Neural crest cell (in vitro differentiated cells): ENCODE measurements at places on chromosomes 7 and 10. TPM values are rescaled to one million over a fixed set of nuclear protein-coding genes. Genes with fewer than 3 reads are reported as not detected.

- no peak overlapping the region for H3K27ac ChIP-seq
- no peak overlapping the region for H3K4me3 ChIP-seq
- no peaks in the 10 kb centered on the region for H3K4me1 ChIP-seq
- H3K36me3 ChIP-seq, result no peaks in the 10 kb centered on the region
- no peak for DNase-seq
These were observed 46.1 kb upstream of the APBB1IP start for GRCh38 chr10:26391701-26392695.

DNA sequence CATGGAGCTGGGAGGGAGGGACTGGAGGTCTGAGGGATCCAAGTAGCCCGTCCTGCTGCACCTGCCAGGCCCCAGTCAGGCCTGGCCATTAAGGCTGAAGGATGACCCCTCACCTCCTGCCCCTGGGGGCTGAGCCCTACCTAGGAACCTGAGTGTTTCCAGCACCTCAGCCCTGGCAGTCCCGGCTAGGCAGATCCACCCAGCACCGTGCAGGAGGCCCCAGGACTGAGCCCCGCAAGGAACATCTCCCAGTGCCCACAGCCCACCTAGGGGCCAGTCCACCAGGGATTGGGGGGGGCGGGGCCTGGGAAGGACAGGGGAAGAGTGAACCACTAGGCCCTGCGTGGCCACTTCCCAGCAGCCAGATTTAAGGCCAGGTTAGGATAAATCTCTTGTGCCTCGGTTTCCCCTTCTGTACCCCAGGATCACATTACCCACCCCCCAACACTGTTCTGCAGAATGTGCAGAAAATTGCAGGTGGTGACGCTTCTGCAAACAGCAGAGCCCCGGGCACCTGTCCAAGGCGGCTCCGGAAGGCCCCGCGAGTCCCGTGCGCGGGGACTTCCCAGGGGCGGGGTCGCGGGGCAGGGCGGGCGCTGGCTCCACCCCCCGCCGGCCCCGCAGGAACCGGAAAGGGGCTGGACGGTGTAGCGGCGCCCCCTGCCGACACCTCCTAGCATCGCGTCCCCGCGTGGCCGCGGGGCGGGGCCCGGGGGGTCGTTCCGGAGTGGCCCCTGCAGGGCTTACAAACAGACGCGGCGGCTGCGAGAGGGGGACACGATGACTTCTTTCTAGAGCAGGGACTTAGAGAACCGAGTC lies 55.9 kb downstream of the PWWP2B start:
- H3K27ac ChIP-seq, result no peak overlapping the region
- H3K36me3 ChIP-seq, result no peaks in the 10 kb centered on the region
- peak; percentile 96 for DNase-seq
- H3K4me1 ChIP-seq, result peaks cover 4% of the 10 kb centered on the region
- no peak overlapping the region for H3K4me3 ChIP-seq

GRCh38 chr10:62699148-62699547 lies 105.4 kb upstream of the ADO start:
- peaks cover 21% of the 10 kb centered on the region for H3K36me3 ChIP-seq
- no peaks in the 10 kb centered on the region for H3K27me3 ChIP-seq
- H3K4me3 ChIP-seq, result no peak overlapping the region
- H3K27ac ChIP-seq, result no peak overlapping the region

GRCh38 chr7:24637706-24638105 lies 64.5 kb downstream of the PALS2 start:
- H3K27me3 ChIP-seq, result no peaks in the 10 kb centered on the region
- DNase-seq, result no peak
- peaks cover 22% of the 10 kb centered on the region for H3K36me3 ChIP-seq
- no peak overlapping the region for H3K27ac ChIP-seq

- no peak for DNase-seq
- H3K4me1 ChIP-seq, result no peaks in the 10 kb centered on the region
- no peaks in the 10 kb centered on the region for H3K27me3 ChIP-seq
- no peak overlapping the region for H3K4me3 ChIP-seq
These were observed 218.8 kb downstream of the IPMK start for GRCh38 chr10:58048936-58049335.

DNA sequence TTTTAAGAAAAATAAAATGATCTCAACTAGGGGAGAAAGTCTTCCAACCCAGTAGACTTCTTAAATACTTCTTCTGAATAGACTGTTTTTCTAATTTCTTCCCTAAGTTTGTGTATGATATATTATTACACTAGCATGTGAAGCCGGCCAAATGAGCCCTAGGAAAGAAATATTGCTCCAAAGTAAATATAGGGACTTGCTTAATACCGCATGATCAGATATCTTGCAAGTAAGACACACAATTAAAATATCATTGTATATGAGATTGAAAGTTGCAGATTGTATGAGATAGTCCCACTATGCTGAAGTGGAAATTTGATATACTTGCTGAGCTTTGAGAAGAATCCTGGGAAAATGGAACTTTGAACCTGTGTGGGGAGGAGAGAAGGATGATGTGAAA lies 225.7 kb downstream of the BAMBI start:
- H3K4me3 ChIP-seq, result no peak overlapping the region
- no peaks in the 10 kb centered on the region for H3K36me3 ChIP-seq
- DNase-seq, result no peak

DNA sequence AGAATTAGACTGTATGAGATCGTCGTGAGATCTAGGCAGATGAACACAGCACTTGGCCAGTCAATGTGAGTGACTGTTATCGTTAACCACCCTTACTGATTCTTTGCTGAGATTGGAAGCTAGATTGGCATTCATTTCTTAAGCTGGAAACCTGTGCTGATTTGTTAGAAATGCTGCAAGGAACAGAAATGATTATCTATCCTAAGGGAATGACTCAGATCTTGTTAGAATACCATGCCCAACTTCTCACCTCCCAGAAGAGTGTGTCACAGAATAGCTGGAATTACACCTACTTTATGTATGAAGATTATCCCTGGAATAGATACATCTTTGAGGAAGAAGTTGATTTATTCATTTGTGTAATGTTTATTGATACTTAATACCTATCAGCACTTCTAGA lies 275.2 kb downstream of the AUTS2 start:
- no peak for DNase-seq
- peaks cover 24% of the 10 kb centered on the region for H3K4me1 ChIP-seq
- H3K36me3 ChIP-seq, result no peaks in the 10 kb centered on the region
- H3K27me3 ChIP-seq, result no peaks in the 10 kb centered on the region
- no peak overlapping the region for H3K4me3 ChIP-seq

GRCh38 chr10:58544135-58544534 lies 31.5 kb downstream of the BICC1 start:
- DNase-seq, result no peak
- no peak overlapping the region for H3K4me3 ChIP-seq
- no peaks in the 10 kb centered on the region for H3K36me3 ChIP-seq
- H3K27ac ChIP-seq, result no peak overlapping the region
- H3K27me3 ChIP-seq, result no peaks in the 10 kb centered on the region

DNA sequence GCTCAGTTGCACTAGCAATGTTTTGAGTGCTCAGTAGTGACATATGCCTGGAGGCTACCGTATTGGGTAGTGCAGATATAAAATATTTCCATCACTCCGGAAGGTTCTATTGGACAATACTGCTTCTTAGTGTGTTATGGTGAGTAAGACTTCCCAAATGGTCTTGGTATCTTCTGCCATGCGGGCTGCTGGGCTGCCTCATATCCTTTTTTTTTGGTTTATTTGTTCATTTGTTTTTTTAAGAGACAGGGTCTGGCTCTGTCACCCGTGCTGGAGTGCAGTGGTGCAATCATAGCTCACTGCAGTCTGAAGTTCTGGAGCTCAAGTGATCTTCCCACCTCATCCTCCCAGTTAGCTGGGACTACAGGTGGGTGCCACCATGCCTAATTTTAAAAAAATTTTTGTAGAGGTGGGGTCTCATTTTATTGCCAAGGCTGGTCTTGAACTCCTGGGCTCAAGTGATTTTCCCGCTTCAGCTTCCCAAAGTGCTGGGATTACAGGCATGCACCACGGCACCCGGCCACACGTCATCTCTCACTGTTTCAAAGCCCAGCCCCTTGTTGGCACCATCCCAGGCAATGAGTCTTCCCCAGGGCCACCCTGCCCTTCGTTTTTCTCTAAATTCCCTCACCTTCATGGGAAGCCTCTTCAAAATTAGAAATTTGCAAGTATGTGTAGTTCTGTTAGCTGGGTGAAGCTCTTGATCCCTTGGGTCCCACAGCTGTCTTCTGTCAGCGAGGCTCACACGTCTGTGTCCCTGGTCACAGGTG lies 111.0 kb upstream of the KLF14 start:
- H3K27ac ChIP-seq, result no peak overlapping the region
- no peaks in the 10 kb centered on the region for H3K4me1 ChIP-seq
- no peaks in the 10 kb centered on the region for H3K36me3 ChIP-seq
- H3K4me3 ChIP-seq, result no peak overlapping the region
- H3K27me3 ChIP-seq, result peaks cover 5% of the 10 kb centered on the region
- DNase-seq, result no peak

DNA sequence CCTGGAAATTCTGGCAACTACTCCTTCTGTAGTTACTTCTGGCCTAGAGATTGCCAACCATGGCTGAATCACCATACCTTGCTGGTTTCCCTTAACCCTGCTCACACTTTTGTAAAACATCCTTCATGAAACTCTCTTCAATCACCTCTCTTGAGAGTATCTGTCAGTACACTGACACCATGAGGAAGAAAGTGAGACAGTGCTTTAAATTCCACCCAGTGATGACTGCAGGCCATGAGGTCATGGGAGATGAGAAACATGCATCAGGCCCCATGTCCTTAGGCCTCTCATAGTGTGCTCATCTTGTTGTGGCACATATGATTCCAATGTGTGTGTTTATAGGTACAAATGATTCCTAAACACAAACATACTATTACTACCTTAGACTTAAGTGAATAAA lies 24.6 kb upstream of the NAMPT start:
- no peak overlapping the region for H3K27ac ChIP-seq
- H3K27me3 ChIP-seq, result no peaks in the 10 kb centered on the region
- no peak for DNase-seq
- H3K36me3 ChIP-seq, result no peaks in the 10 kb centered on the region
- H3K4me1 ChIP-seq, result peaks cover 5% of the 10 kb centered on the region

- no peak overlapping the region for H3K27ac ChIP-seq
- no peak overlapping the region for H3K4me3 ChIP-seq
- H3K36me3 ChIP-seq, result no peaks in the 10 kb centered on the region
- H3K4me1 ChIP-seq, result no peaks in the 10 kb centered on the region
These were observed 38.8 kb downstream of the CCNJ start for GRCh38 chr10:96082153-96082552.

GRCh38 chr7:79478386-79478785 lies 24.9 kb upstream of the MAGI2 start:
- no peak for DNase-seq
- no peaks in the 10 kb centered on the region for H3K36me3 ChIP-seq
- H3K4me1 ChIP-seq, result no peaks in the 10 kb centered on the region
- no peak overlapping the region for H3K27ac ChIP-seq
- H3K4me3 ChIP-seq, result no peak overlapping the region
- no peaks in the 10 kb centered on the region for H3K27me3 ChIP-seq

- H3K4me1 ChIP-seq, result no peaks in the 10 kb centered on the region
- H3K4me3 ChIP-seq, result no peak overlapping the region
- no peak overlapping the region for H3K27ac ChIP-seq
- no peaks in the 10 kb centered on the region for H3K27me3 ChIP-seq
- DNase-seq, result no peak
These were observed 4.6 kb downstream of the GRID2IP start for GRCh38 chr7:6546498-6547251.

DNA sequence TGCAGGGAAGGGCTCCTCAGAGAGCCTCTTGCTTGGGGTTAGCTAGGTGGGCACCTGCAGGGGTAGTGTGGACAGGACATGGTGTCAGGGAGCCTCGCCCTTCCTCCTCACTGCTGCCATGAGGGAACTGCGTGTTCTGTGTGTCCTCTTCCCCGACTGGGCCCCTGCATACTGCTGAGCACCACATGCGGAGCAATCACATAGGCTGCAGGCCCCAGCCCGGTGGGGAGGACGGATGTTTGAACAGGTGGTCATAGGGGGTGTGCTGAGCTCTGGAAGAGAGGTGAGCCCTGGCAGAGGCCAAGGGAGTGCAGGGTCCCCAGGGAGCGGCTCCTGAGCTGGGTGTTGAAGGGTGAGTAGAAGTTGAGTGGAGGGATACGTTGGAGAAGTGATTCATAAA lies 48.3 kb upstream of the ZMIZ2 start:
- H3K27me3 ChIP-seq, result no peaks in the 10 kb centered on the region
- H3K36me3 ChIP-seq, result peaks cover 33% of the 10 kb centered on the region
- no peak for DNase-seq
- H3K27ac ChIP-seq, result no peak overlapping the region
- H3K4me1 ChIP-seq, result no peaks in the 10 kb centered on the region
- H3K4me3 ChIP-seq, result no peak overlapping the region

DNA sequence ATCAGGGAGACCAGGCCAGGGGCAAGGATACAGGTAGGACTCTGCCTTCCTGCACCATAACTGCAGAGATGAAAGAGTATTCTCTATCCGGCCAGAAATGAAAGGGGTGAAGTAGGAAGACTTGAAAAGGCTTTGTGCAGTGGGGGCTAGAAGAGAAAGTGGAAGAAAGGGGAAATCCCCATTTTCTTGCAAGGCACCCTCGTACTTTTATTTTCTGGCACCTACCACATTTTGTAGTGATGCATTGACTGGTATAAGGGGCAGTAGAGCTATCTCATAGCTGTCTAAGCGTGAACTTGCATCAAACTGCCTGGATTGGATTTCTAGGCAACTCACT lies 752 bp upstream of the CAMK2G start:
- DNase-seq, result no peak
- H3K4me1 ChIP-seq, result peaks cover 29% of the 10 kb centered on the region
- H3K4me3 ChIP-seq, result peak overlapping the region; percentile 83
- H3K27me3 ChIP-seq, result peaks cover 18% of the 10 kb centered on the region
- H3K36me3 ChIP-seq, result no peaks in the 10 kb centered on the region
- no peak overlapping the region for H3K27ac ChIP-seq

- H3K27ac ChIP-seq, result no peak overlapping the region
- no peak for DNase-seq
- peaks cover 15% of the 10 kb centered on the region for H3K4me1 ChIP-seq
- peaks cover 10% of the 10 kb centered on the region for H3K27me3 ChIP-seq
- H3K36me3 ChIP-seq, result no peaks in the 10 kb centered on the region
- no peak overlapping the region for H3K4me3 ChIP-seq
These were observed 391.2 kb downstream of the TYW1 start for GRCh38 chr7:67387851-67388250.

DNA sequence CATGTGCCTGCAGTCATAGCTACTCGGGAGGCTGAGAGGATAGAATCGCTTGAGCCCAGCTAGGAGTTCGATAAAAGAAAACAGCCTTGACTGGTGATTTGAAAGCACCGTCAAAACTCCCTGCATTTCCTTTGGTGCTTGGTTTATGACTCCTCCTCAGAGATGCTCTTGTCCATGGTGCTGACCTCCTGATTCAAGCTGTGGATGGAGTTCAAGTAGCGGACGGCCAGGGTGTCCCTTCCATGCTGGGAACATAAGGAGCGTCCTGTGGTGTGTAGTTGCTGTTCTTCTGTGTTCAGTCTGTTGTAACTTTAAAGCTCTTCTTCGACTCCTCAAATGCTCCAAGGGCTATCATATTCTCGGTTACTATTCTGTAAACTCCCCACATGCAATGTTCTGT lies 382.5 kb upstream of the KIAA1217 start:
- H3K36me3 ChIP-seq, result no peaks in the 10 kb centered on the region
- no peak overlapping the region for H3K27ac ChIP-seq
- no peak overlapping the region for H3K4me3 ChIP-seq
- DNase-seq, result peak; percentile 43
- peaks cover 54% of the 10 kb centered on the region for H3K27me3 ChIP-seq
- H3K4me1 ChIP-seq, result no peaks in the 10 kb centered on the region

- no peaks in the 10 kb centered on the region for H3K4me1 ChIP-seq
- no peak overlapping the region for H3K4me3 ChIP-seq
- no peaks in the 10 kb centered on the region for H3K27me3 ChIP-seq
- no peak for DNase-seq
- H3K27ac ChIP-seq, result no peak overlapping the region
- H3K36me3 ChIP-seq, result no peaks in the 10 kb centered on the region
These were observed 27.2 kb downstream of the PTPRN2 start for GRCh38 chr7:158560386-158560785.

Gene UPK3BL2
- total RNA-seq, result 6.7 and 8.6 TPM in 2 replicates

Gene BTRC
- 35.5 and 37.0 TPM in 2 replicates for total RNA-seq

Gene ACTL6B
- total RNA-seq, result 2.4 and 3.1 TPM in 2 replicates

Gene COL28A1
- total RNA-seq, result 0.28 and 0.30 TPM in 2 replicates

Gene CFAP69
- 2.5 TPM in 2 replicates for total RNA-seq
